ENCODE measurements at places on chromosomes 12 and 14.

DNA sequence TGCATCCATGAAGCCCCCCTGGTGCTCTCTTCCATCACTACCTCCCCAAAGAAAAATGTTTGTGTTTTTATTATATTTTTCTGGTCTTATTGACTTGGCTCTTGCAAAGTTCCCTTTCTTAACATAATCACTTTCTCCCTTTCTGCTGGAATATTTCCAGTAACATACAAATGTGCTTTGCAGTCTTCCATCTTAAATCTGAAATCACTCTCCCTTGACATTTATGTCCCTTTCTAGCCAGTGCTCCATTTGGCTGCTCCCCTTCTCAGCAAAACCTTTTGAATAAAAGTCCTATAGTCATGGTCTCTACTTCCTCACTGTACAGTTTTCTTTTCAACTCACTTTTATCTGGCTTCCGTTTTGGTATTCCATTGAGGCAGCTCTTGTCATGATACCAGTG is 118.8 kb downstream of the SNAPC1 start:
- no peak for DNase-seq

GRCh38 chr14:95522116-95522515 is 5.7 kb upstream of the SYNE3 start:
- DNase-seq = no peak

DNA sequence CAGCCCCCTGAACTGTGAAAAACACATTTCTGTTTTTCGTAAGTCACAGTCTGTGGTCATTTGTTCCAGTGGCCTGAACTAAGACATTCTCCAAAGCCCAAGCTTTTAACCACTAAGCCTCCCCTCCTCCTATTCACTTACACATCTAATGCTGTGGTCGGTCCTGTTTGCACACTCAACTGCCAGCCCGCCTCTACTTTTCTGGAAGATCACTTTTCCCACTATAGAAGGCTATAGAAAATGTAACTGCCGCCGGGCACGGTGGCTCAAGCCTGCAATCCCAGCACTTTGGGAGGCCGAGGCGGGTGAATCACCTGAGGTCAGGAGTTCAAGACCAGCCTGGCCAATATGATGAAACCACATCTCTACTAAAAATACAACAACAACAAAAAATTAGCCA is 524.7 kb upstream of the TMEM132C start:
- DNase-seq = no peak

DNA sequence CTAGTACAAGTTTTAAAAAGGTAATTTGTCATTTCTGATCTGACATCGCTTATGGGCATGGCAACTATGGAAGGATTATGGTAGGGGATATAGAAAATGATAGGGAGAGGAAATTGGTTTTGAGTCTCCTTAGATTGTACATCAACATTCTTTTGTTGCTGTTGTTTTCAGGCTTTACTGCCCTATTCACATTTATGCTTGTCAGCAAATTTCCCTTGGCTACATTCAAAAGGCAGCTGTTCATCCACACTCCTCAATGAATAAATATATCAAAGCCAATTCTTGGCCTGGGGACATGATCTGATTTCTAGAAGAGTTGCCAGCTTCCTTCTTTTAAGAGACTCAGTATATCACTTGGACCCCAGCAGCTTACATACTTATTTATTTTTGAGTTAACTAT is 283.4 kb downstream of the CEP128 start:
- DNase-seq = no peak

- DNase-seq = no peak
Measured at GRCh38 chr12:13124656-13125505, 21.4 kb upstream of the GSG1 start.

DNA sequence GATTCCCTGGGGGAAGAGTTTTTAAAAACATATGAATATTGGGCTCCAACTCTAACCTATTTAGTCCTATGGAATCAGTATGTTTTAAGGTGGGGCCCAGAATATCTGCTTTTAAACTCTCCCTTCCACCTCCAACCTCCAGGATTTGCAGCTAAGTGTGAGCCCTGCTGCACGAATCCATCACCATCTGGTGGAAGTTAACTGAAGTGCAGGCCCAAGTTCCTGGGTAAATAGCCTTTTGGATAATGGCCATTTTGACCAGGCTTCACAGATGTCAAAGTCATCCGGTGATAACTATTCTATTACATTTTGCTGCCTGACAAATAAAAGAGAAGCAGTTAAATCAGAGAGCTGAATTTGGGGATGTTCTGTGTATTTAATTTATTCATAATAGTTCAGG is 58.1 kb upstream of the RMST start:
- DNase-seq = peak; percentile 75

DNA sequence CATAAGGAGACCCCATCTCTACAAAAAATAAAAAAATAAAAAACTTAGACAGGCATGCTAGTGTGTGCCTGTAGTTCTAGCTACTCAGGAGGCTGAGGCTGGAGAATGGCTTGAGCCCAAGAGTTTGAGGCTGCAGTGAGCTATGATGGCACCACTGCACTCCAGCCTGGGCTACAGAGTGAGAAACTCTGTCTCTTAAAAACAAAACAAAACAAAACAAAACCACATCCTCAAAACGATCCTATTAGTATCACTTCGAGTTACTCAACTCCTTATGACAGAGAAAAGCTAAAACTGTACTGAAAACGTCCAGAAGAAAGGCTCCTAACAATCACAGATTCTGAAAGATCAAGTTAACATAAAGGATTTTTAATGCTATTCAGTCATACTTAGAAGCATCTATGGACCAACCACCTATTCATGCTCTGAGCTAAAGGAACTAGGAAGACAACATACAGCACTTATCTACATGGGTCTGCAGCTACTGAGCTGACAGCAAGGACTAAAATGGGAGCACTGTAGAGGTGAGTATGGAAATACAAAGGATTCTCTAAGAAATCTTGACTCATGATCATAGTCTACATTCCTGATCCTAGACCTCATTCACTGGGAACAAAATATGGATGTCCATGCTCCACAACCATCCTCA is 75.3 kb upstream of the DUSP6 start:
- no peak for DNase-seq

DNA sequence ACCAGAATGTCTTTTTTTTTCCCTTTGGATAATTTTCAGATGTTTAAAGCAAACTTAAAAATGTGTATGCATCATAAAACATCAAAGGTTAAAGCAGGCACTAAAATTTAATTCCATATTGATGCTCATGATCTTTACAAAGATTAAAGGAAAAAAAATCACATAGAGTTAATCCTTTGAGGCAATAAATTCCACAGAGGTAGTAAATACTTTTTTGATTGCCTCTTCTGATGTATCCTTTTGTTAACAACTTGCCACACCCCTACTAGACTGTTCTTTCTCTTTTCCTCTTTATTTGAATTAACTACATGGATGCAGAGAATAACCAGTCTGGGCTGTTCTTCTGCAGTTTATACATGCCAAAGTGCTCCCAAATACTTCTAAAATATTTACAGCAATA is 45.2 kb upstream of the KCNJ8 start:
- no peak for DNase-seq

DNA sequence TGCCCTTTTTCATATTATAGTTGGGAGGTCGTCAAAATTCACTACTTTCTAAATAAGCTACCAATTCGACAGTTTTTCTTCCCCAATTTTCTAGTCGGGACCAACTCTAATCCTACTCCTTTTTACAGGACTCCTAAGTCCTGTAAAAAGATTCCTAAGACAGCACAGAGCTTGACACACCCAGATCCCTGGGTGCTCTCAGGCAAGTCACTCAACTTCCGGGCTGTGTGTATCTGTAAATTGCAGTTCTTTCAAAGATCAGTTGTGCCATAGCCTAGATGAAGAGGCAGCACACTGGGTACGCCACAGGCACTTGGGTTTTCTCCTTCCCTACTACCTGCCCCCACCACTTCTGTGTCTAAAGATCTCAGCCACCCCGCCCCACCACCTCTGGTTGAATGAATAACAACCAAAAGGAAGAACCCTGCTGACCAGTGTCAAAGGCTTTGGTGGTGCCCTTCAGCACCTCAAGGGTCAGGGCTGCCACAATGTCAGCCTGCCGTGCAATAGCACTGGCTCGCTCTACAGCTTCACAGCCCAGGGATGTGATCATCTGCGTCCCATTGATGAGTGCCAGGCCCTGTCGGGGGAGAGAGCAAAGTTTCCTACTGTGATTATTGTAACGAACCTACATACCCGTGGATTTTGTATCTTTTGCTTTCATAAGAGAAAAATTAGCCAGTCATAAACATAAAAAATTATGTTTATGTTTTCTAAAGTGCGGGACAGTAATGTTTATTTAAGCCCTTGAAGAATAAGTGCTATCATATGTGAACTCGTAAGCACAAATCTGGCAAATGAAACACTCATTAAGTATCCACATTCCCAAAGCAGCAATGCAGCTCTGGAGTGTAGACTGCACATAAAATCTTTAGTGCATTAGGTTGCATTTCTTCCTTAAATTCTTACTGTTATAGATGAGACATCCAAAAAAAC is 9.2 kb downstream of the HAL start:
- no peak for DNase-seq

DNA sequence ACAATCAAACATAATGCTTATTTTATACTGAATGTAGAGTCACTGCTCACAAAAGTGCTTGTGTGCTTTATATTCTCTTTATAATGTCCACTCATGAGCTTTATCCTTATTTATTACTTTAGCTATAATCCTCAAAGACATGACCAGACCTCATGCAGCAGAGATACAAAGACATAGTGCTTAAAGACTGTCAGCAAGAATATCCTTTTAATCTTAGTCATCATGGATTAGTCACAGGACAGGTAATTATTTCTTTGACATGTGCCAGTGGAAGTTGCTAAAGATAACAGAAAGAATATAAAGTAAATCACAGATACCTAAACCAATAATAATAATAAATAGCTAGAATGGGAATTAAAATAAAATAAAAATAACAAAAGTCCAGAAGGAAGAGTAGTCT is 707.5 kb downstream of the BCL11B start:
- DNase-seq = no peak

- no peak for DNase-seq
Measured at GRCh38 chr14:57375156-57375555, 15.2 kb upstream of the NAA30 start.

GRCh38 chr12:34334538-34334937 is 312.2 kb downstream of the ALG10 start:
- no peak for DNase-seq

- DNase-seq = no peak
Measured at GRCh38 chr12:30622509-30622908, 73.2 kb downstream of the IPO8 start.

GRCh38 chr12:52796839-52797528 is 1.1 kb upstream of the KRT3 start:
- no peak for DNase-seq

GRCh38 chr12:3165078-3165980 is 88.2 kb downstream of the TSPAN9 start:
- peak; percentile 48 for DNase-seq

GRCh38 chr14:89137526-89138163 is 279.4 kb downstream of the FOXN3 start:
- DNase-seq = no peak

DNA sequence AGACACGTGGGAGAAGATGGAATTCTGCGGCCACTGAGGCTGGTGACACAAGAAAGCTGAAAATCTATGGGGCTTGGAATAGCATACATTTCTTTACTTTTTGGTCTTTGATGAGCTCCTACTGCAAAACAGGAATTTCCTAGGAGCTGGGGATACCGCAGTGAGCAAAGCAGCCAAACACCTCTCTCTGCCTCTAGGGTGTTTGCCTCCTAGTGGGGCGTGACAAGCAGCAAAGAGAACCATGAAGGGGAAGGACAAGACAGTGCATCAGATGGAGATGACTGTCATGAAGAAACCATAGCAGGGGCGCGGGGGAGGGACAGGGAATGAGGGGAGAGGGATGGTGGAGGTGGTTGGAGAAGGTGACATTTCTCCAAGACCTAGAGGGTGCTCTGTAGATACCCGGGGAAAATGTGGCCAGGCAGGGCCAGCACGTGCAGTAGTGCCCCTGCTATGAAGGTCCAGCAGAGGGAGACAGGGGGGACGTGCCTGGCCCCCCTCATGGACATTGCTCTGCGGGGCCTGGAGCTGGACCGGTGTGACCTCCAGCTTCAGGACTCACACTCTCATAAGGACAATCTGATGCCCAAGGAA is 58.6 kb downstream of the SERPINA3 start:
- no peak for DNase-seq

DNA sequence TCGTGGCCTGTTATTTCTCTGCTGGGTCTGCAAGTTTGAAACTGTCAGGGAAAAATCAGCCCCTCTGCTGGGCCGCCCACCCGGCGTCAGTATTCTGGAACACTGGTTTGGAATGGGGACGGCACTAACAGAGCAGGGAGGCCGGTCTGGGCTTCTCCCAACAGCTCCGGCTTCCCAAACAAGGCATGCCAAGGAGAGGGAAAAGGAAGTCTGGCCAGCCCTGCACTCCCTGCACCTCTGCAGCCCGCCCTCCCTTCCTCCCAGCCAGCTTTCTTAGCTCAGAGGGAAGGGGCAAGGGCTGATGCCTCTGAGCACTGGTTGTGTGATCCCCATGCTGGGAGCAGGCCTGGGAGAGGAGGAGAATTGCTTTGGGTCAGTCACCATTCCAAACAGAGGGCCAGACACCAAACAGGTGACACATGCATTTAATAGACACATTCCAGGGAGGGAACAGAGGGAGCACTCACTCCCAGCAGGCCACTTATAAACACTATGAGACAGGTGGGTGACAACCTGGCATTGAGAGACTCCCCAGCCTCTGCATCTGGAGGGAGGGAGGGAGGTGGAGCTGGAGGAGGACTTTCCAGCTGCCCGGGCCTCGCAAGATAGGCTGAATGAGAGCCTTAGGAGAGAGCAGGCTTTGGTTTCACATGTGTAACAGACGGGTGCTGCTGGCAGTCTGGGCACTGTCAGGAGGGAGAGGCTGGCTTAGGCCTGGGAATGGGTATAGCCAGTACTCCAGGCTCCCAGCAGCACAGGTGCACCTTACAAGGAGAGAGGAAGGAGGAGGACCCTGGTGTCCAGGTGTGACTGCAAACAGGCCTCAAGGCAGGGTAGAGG is 10.3 kb downstream of the KRT75 start:
- peak; percentile 37 for DNase-seq

GRCh38 chr12:124020514-124020949 is 47.5 kb downstream of the ZNF664 start:
- DNase-seq = no peak

GRCh38 chr12:26162905-26163304 is 32.5 kb upstream of the SSPN start:
- DNase-seq = no peak

DNA sequence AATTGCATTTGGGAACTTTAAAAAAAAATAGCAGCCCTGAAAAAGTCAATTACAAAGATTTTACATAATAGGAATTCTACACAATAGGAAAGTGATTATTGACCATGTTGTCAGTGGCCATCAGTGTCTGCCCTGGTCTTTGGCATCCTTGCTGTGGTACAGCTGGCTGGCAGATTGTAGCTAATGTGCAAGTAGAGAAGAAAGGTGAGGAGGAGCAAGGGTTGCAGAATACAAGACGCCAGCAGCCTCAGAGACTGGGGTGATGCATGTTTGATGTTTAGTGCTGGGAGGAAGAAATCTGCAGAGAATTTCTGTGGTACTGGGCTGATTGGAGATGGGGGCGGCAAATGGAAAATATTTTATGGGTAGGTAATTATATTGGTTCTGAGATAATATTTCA is 322.9 kb downstream of the TMEM117 start:
- DNase-seq = no peak

All from NCI-H510A treated with DMSO at 0.1 percent for 48 hours (cell line).